ENCODE measurements at places on chromosomes 13 and 19. TPM values are rescaled to one million over a fixed set of nuclear protein-coding genes. Genes with fewer than 3 reads are reported as not detected.

Gene RPL13A
- total RNA-seq, result 2,027 TPM

DNA sequence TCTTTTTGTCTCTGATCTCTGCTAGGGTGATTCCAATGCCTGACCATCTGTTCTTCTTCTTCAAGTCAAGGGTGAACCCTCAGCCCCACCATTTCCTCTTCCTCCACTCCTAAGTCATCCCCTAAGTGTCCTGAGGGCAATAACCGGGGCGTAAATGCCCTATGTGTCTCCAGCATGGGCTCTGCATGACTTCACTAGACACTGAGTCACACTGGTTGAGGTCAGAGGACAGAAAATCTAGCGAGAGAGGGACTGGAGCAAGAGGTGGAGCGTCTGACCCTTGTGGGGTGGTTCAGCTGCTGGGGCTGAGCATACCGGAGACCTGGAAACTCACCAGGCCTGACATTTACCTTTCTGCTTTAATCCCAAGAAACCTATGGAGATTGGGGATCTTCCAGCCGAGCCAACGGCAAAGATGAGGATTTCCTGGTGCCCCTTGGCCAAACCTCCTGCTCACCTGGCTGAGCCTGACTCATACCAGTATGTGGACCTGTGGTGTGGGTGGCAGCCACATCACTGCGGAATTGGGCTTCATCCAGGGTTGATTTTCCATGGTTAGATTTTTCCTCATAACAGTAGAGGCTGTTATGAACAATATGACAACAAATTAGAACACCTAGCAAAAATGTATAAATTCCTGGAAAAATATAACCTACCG, 26.9 kb downstream of the SCGB2B2 start:
- DNase-seq, result no peak

DNA sequence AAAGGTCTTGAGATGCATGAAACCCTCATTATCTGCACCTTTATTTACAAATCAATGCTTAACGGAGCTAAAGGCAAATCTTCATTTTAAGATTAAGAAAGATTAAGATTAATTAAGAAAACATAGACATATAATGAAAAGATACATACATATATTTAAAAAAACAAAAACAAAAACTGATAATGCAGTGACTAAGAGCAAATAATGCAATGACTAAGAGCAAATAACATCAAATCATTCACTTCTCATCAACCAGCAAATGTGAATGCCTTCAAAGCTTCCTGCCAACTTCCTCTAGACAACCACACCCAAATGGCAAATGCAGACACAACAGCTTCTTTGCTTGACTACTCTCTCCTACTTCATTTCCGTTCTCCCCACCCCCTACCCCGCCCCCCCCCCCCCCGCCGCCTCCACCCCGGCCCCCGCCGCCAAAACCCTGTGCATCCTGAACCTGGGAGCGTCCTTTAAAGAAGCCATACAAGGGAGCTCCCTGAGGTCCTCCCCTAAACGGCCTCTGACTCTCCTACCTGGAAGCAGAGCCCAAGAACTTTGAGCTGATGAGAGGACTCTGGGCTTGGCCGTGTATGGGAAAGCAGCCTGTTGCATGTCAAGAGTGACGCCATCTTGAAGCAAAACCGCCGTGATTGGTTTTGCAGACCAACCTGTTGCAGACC, 24.5 kb downstream of the TEX101 start:
- no peak for DNase-seq

DNA sequence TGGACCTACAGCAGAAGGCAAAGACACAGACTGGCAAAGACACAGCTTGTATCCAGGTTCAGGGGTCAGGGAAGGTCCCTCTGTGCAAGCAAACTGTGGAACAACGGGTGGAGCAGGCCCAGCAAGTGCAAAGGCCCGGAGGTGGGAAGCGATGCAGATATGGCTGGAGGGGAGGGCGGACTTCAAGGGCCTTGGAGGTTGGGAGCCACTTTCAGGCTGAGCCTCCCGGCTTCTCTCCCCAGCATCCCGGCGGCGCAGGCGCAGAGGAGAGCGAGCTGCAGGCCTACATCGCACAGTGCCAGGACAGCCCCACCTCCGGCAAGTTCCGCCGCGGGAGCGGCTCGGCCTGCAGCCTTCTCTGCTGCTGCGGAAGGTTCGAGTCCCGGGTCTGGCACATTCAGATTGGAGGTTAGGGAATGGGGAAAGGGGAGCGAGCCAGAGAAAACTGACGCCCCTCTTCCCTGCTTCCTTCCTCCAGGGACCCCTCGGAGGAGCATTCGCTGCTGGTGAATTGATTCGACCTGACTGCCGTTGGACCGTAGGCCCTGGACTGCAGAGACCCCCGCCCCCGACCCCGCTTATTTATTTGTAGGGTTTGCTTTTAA, 2.1 kb upstream of the PNPLA6 start:
- no peak for DNase-seq

GRCh38 chr13:98947925-98948324, 29.9 kb downstream of the DOCK9 start:
- no peak for DNase-seq

DNA sequence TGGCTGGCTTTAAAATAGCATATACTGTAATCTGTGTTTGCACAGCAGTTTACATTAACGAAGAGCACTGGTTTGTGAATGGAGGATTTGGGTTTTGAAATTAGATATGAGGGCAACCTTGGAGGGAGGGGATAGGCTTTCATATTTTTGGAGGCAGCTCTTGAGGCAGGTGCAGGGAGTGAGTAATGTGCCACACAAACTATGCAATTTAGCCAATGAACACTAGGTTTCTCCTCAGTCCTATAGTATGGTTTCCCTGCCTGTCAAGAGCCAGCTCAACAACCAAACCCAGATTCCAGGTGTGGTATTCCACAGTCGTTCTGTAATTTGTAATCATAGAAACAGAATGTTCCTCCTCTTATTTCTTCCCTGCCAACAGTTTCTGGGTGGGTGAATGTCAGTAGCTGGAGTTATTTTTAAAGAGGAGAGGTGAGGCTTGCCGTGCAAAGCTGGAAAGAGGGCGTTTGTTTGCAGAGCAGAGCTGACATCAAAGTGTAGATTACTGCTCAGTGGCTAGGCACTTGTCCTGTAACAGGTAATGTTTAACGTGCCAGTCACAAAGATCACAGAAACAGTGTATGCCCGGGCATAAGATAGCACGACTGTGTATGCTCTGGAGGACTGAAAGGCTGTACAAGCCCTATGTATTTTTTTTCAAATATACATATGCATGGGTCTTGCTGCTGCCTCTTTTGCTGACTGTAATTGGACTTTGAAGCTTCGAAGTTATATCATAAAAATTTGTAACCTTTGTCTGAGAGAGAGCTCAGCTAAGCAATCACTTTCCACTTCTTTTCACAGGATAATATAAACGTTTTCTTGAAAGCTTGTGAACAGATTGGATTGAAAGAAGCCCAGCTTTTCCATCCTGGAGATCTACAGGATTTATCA, 124.2 kb downstream of the LMO7 start:
- DNase-seq, result no peak

DNA sequence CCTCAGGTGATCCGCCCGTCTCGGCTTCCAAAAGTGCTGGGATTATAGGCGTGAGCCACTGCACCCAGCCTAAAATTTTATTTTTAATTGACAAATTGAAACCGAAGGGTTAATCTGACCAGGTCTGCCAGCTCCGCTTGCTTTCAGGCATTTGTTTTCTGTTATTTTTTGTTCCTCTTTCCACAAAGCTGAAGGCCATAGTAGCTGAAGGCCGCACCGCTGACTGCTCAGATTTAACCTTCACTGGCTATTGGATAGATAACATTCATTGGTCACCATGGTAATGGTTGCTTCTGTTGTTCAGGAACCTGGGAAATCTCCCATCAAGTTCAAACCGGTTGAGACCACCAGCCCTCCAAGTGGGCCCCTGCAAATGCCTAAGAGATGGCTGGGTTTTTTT, 124.5 kb upstream of the USP29 start:
- DNase-seq, result no peak

Gene C19orf18
- 1.3 TPM for total RNA-seq

Gene CNFN
- 2.2 TPM for total RNA-seq

DNA sequence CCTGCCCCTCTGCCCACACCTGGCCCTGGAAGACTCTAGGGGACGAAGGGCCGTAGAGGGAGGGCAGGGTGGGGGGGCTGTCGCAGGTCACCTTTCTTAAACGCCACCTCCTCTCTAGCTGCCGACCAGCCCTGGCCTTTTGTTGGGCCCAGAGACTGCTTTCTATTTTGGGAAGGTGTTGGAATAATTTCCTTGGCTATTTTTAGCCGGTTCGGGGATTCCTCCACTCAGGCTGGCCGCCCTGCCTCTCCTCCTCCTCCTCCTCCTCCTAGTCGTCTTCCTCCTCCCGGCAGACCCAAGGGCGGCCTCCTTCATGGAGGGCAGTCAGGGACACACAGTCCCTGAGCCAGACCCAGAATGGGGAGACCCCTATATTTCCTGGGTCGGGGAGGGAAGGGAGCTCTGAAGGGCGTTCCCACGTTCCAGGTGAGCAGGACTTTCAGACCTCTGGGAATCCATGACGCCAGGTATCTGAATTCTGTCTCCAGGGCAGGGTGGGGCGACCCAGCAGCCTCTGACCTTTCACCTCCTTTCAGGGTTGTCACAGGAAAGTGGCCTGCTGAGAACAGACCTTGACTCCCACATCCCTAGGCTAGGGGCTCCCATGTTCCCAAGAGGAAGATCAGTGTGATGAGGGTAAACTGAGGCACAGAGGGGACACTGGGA, 19.9 kb downstream of the GADD45B start:
- no peak for DNase-seq

DNA sequence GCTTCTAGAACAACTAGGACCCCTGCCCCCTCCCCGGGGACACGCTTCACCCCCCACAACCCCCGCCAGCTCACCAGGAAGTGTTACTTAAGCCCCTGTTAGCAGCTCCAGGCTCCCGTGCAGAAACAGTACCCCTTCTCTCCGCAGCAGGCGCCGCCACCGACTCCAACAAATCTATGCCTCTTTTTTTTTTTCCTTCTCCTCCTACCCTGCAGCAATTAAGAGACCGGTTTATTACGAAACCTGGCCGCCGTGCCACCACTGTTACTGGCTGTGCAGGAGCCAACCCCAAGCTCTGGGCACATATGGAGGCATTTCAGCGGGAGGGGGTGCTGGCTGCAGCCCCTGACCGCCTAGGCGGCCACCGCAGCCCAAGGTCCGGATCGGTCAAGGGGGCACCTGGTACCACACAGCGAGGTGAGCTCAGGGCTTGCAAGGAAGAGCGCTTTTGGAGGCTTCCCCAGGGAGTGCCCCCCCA, 2.4 kb downstream of the GADD45B start:
- DNase-seq, result no peak

Data from mesenteric fat pad (tissue), 1 donor.